Naive thymus-derived CD4-positive, alpha-beta T cell (primary cell): ENCODE measurements at places on chromosomes 13 and 19.

DNA sequence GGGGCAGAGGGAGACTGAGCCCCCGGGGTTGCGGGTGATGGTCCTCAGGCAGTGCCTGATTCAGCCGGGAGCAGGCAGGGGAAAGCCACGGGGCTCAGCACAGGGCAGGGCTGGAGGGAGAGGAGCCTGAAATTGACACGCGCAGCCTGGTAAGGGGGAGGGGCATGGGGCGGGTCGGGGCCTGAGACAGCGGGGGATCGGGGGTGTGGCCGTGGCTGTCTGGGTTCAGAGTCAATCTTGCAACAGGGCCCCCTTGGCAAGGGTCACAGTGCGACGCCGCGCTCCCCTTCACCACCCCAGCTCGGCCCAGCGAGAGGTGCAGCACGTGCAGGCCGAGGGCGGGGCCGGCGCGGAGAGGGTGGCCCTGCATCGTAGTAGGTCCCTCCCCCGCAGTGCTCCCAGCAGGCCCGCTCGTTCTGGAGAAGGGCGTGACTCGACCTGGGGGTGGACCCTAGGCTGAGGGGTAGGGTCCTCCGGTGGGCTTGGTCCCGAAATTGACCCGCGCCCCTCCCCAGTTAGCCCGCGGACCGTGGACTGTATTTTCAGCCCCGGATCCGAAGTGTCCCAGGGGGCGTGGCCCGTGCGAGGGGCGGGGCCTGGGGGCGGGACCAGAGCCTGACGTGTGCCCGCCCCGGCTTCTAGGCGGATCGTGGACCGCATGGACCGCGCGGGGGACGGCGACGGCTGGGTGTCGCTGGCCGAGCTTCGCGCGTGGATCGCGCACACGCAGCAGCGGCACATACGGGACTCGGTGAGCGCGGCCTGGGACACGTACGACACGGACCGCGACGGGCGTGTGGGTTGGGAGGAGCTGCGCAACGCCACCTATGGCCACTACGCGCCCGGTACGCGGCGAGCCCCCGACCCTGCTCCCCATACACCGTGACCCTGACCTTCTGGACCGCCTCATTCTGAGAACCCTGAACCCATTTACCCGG lies 6.0 kb downstream of the RCN3 start:
- DNase-seq, result peak; percentile 89

DNA sequence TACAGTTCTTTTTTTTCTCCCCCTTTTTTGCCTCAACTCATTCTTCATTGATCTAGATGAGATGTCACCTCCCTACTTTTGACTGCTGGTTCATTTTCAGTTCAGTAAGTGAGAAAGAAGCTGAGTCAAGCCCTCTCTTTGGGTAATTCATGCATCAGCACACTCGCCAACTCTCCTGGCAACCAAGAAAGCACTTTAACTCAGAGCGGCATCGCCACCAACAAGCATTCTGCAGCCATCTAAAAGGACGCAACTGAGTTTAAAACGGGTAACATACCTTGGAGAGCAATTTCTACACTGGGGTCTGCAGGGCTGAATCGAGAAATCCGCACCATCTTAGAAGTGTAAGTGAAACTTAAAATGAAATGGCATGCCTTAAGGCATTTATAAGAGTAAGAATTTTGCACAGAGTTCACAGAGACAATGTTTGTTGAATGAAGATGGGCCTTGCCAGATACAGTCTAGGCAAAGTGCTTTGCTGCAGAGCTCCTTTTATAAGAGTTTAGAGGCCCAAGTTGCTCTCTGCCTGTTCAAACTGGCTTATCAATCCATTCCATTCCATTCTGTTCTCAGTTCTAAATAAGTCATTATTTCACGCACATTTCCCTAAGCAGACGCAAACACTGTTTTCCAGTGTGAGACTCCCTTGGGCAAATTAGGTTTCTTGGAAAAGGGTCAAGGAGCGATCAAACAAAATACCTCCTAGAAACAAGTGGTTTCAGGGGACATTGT lies 338.0 kb downstream of the ENOX1 start:
- DNase-seq, result no peak

DNA sequence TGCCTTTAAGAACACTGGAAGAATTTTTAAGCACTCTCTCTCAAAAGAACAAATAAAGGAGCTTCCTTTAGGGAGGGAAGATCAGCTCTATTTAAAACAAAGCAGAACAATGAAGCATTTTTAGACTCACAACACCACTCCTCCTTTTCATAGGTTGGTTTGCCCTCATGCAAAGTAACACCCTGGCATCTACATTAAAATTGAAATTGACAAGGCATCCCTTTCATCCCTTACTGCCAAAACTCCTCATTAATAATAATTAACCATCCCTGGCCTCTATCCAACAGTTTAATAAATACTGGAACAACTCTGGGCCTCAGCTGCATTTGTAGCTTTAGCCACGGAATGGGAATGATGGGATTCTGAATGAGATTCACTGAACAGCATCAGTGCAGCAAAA lies 929.1 kb downstream of the PCDH9 start:
- no peak for DNase-seq

DNA sequence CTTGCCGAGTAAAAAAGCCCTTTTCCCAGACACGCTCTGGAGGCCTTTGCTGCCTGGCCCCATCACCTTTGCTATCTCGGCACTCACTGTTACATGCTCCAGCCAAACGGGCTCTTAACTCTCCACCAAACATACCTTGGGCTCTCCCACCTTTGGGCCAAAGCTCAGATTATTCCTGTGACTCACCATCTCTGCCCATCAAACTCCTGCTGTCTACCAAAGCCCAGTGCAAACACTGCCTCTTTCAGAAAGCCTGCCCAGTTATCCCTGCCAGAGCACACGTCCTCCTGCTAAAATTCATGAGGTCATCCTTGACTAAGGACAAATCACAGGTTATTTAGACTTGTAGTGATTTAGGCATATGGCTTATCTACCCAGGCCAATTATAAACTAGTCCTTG lies 48.1 kb upstream of the SERPINE3 start:
- no peak for DNase-seq

DNA sequence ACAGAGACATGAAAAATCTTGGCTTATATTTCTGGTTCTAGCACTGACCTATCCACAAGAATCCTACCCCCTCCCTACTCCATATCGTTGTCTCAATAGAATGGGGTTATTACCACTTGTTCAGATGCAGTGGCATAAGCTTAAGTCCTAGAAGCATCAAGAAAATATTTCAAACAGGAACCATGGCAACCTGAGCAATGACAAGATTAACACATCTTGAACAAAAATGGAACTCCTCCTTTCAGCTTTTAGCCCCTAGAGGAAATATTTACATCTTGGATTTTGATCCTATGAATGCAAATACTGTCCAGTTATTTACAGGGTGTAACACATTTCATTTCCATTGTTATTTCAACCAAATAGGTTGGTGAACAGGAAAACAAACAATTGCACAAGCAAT lies 46.1 kb upstream of the TSC22D1 start:
- no peak for DNase-seq

DNA sequence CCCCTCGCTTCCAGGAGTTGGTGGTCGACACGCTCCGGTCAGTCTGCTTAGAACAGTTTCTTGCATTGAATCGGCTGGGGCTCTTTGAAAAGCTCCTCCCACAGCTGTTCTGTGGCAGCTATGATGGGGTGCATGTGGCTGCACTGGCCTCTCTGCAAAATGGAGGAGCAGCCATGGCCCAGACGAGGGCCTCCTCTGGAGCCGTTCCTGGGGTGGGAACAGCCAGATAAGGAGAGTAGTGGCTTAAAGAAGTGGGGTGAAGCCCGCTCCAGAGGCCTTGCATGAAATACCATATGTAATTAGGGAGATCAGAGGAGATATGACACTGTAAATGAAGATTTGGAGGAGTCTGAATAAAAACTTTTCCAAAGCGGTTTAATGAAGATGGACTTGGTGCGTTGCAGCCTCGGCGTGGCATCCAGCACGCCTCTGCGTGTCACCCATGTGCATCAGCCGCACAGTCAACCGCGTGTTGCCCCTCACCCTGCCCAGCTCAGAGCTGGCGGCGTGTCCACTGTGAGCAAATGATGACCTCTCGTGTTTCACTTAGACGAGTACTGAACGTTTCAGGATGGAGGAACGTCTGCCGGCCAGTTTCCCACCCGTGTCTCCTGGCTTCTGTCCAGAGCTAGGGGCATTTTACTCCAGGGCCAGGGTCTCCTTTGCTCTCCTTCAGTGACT lies 199.2 kb downstream of the TEX29 start:
- no peak for DNase-seq

GRCh38 chr13:98370806-98371515 lies 193.9 kb upstream of the RNF113B start:
- no peak for DNase-seq

DNA sequence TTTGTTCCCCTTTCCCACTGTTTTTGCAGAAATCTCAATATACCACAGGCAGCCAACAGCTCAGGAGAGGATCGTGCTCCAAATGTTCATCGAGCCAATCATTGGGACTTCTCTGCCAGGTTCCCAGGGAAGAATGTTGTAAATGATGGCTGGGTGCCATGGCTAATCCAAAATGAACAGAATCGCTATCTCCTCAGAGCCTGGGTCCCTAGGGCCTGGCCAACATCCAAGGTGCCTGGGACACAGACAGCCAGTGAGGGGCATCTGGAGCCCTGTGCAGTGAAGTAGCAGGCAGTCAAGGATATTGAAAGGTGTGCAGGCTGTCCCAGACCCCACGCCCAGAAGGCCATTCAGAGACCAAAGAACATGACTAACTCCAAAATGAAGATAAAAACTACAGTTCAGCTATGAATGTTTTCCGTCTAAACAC lies 37.8 kb downstream of the BRD4 start:
- DNase-seq, result no peak

DNA sequence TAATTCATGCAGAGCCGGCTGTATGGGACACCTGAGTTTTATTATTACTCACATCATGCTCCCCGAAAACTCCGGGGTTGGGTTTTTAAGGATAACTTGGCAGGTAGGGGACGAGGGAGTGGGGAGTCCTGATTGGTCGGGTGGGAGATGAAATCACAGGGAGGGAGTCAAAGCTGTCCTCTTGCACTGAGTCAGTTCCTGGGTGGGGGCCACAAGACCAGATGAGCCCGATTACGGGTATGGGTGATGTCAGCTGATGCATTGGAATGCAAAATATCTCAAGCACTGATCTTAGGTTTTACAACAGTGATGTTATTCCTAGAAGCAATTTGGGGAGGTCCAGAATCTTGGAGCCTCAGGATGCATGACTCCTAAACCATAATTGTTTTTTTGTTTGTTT lies 18.6 kb upstream of the COG3 start:
- DNase-seq, result no peak

DNA sequence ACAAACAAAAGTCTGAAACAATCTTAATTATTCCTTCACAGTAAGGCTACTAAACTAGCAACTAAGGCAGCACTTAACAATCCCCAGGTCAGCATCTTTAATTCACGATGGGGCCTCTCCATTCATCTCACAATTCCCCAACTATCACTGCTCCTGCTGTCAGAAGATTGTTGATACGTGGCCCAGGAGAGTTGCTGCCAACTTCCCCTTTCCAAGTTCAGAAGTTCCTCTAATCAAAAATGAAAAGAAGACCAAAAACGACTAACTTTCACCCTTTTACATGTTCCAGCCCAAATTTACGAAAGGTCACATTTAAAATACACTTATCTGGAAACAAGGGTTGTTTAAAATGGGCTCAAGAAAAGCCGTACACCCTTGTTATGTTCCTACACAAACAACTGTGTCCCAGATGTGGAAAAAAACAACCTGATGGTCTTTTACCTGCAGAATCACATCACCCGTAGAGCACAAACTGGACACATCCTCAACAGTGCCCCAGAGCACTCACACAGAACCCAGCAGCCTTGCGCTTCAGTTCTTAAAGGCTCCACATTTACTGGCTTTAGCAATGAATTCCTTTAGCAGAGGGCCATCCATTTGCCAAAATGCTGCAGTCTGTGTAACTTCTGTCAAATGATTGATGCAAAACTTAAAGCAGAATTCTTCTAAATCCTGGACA lies 38.0 kb downstream of the PHF11 start:
- no peak for DNase-seq

- no peak for DNase-seq
Measured at GRCh38 chr19:6250024-6250615, 29.7 kb downstream of the MLLT1 start.

- peak; percentile 72 for DNase-seq
Measured at GRCh38 chr19:14073261-14073924, 807 bp downstream of the MISP3 start.

DNA sequence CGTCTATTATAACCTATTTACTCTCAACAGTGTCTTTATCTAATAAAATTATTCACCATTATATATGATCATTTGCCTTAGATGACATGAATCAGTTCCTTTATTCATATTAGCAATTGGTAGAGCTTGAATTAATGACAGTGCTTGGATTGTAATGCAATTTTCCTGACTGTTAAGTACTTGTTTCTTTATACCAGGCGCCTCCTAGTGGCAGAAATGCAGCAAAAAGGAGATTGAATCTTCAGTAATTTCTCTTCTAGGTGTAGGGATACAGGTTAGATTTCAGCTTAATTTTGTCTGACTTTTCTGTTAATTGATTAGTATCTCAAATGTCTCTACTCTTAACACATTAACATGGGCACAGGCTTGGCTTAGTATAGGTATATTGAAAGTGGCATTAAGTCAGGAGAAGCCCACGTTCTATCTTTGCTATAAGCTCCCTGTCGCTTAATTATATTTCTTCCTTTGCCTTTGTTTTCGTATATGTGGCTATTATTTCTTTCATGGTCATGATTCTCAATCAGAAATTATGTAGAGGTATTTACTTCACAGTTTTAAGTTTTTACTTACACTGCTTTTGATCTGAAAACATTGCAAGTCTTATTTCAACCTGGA lies 9.1 kb upstream of the LHFPL6 start:
- DNase-seq, result peak; percentile 40

DNA sequence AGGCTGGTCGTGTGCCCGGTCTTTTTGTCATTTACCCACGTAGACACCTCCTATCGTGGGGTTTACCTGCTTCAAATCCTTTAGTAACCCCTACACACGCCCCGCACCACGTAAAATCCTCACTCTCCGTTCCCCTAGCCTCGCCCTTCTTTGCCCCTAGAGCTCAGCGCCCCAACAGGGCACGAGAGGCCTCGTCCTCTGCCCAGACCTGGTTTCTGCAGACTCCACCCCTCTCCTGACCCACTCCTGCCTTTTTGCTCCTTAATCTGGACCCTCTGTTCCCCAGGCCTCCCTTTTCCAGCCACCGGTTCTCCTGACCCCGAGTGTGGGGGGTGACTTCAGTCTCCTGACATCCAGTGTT lies 412 bp downstream of the ZNF528 start:
- DNase-seq, result no peak

GRCh38 chr19:35733180-35734125 lies 8.8 kb downstream of the IGFLR1 start:
- DNase-seq, result no peak
